ENCODE measurements at places on chromosomes 16 and 17.

GRCh38 chr16:23848958-23849357 is 13.2 kb downstream of the PRKCB start:
- no peak for DNase-seq

DNA sequence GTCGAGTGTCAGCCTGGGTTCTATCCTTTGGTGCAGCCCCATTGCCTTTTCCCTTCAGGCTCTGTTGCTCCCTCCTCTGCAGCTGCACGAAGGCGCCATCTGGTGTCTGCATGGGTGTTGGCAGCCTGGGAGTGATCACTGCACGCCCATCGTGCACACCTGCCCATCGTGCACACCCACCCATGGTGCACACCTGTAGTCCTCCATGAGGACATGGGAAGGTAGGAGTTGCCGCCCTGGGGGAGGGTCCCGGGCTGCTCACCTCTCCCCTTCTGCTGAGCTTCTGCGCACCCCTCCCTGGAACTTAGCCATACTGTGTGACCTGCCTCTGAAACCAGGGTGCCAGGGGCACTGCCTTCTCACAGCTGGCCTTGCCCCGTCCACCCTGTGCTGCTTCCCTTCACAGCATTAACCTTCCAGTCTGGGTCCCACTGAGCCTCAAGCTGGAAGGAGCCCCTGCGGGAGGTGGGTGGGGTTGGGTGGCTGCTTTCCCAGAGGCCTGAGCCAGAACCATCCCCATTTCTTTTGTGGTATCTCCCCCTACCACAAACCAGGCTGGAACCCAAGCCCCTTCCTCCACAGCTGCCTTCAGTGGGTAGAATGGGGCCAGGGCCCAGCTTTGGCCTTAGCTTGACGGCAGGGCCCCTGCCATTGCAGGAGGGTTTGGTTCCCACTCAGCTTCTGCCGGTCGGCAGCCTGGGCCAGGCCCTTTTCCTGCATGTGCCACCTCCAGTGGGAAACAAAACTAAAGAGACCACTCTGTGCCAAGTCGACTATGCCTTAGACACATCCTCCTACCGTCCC is 2.9 kb downstream of the CTRL start:
- peak; percentile 33 for DNase-seq

DNA sequence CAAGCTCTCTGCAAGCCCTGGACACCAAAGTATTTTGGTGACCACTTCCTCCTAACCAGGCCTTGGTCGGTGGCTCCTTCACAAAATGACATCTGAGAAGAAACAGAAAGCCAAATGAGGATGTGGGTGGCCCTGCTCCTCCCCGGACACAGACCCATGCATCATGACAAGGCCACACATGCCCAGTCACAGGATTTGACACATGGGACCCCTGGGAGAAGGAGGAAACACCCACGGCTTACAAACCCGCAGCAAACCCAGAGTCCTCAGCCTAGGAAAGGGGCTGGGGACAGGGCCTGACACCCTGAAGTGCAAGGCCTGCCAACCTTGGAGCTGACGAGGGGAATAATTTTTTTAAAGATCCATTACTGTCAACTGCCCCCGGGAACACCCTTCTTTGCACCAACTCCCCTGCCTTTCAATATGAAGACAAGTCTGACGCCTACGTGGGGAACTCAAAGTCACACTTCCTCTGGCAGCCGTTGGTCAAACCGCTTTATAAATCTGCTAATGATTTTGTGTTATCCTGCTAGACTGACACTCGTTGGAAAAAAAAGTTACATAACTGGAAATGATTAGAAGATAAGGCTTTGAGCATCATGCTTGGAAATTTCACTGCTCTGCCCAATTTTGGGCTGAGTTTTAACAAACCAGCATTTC is 41.3 kb downstream of the GAS7 start:
- DNase-seq = peak; percentile 98

DNA sequence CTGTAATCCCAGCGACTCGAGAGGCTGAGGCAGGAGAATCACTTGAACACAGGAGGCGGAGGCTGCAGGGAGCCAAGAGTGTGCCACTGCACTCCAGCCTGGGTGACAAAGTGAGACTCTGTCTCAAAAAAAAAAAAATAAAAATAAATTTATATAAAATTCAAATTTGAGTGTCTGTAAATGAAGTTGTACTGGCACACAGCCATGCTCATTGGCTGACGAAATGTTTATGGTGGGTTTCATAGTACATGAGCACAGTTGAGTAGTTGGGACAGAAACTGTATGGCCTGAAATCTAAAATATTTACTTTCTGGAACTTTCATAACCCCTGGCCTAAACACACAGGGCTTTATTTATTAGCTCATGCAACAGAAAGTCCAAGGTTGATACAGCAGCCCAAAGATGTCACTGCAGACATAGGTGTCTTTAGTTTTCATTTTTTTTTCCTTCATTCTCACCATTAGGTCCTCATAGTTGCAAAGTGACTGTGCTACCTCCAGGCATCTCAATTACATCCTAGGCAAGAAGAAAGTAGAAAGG is 355.3 kb downstream of the SLC39A11 start:
- DNase-seq = no peak

DNA sequence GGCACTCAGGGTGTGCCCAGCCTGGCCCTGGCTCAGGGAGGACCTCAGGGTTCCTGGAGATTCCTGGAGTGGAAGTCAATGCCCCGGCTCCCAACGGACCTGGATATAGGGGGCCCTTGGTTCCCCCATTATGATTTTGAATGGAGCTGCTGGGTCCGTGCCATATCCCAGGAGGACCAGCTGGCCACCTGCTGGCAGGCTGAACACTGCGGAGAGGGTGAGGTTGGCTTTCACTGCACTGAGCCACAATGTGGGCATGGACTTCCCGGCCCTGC is 23.6 kb downstream of the USP6 start:
- no peak for DNase-seq

- DNase-seq = no peak
Measured at GRCh38 chr17:42333053-42333452, 44.8 kb downstream of the STAT5A start.

DNA sequence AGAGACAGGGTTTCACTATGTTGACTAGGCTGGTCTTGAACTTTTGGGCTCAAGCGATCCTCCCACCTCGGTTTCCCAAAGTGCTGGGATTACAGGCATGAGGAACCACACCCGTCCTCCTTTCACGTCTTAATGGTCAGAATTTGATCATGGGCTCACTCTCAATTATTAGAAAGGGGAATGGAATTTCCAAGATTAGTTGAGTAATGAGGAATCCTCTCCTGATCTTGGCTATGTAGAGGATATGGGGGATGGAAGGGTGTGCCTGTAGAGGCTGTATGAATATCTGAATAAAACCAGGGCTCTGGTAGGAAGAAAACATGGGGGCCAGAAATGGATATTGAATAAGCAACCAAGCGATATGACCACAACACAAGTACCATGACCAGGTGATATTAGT is 25.9 kb upstream of the SMURF2 start:
- DNase-seq = no peak

DNA sequence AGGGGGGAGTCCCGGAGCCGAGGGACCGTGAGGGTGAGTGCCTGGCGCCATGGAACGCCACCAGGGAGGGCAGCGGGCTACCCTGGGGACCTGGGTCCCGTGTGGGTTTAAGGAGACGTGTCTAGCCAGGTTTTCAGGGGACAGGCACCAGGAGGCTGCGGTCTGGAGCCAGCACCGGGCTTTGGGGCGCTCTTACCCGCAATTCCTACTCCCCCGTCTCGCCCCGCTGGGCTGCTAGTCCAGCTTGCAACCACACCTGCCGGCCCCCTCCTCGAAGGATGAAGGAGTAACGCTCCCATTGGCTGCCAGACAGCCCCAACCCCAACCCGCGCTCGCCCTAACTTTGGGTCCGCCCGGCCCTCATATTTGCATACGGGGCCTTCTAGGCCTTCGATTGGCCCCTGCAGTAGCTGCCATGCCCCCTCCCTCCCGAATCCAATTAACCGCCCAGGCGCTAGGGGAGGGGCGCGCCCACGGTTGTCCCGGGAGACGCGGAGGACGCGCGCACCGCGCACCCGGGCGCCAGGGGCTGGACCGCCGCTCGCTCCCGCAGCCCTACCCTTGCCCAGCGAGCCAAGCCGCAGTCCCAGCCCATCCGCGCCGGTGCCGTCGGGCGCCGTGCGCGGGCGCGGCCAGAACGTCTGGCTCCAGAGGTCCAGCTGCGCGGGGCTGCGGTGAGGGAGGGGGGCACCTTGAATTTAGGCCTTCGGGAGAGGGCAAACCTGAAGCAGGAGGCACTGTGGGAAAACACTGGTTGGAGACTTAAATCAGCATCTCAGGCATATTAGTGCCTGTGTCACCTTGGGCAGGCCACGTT is at the start of gene TTLL6:
Gene TTLL6, minus strand, starts transcription at position 456 of the 817 bp plus-strand sequence. Its CDS starts 157 bp downstream, at position 299.
- no peak for DNase-seq
